ENCODE measurements at places on chromosomes 6 and 20.

GRCh38 chr6:117448732-117449485 lies 23.2 kb upstream of the ROS1 start:
- peak; percentile 95 for DNase-seq

- no peak for DNase-seq
These were observed 9.0 kb downstream of the ADISSP start for GRCh38 chr20:3758566-3758965.

DNA sequence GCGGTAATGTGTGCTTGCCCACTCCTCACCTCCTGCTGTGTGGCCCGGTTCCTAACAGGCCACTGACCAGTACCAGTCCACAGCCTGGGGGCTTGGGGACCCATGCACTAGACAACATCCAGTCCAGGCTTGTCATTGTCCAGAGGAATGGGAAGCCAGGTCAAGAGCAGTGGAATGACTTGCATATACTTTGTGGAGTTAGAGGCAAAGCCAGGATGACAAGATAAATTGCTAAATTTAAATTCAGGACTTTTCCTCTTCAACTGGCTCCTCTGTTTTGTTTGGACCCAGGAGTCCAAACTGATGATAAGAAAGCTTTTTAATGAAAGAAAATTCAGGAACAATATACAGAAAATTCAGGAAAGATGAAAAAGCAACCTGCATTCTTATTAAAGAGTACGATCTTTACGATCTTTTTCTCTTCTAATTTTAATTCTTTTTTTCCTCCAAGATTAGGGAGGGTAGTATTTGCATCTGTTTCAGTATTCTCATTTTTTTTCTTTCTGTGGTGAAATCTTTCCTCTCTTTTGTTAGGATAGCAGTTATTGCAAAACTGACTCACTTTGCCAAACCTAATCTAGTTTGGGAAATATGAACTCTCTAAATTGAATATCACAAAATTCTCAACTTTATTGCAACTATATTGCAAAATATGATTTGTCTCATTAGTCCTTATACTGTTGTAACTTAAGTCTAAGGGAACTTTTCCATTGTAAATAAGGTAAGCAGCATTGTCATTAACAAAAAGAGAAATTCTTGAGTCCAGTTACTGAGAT lies 48.2 kb downstream of the DCBLD1 start:
- no peak for DNase-seq

- DNase-seq, result peak; percentile 31
These were observed 50.4 kb downstream of the BANF2 start for GRCh38 chr20:17749978-17750721.

DNA sequence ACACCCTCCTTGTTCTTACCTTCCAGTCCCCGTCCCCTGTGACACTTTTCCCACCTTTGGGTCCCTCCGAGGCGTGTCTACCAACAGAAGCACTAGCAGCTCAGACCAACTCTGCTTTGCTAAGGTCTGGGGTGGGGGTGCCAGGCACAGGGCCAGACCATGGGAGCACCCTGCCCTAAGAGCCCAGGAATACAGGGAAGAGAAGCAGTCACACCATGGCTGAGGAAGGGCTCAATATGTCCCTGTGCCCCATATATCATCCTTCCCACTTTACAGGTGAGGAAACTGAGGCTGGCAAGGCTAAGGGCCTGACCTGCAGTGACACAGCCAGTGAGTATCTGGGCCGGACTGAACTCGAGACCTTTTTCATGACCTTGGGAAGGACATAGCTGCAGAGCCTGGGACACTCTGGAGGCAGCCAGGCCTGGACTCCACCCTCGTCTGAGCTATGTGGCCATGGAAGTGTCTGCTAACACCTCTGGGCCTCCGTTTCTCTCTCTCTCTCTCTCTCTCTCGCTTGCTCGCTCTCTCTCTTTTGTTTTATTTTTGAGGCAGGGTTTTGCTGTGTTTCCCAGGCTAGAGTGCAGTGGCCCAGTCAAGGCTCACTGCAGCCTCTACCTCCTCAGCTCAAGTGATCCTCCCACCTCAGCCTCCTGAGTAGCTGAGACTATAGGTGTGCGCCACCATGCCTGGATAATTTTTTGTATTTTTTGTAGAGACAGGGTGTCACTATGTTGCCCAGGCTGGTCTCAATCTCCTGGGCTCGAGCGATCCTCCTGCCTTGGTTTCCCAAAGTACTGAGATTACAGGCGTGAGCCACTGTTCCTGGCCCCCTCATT lies 156.7 kb downstream of the GRM4 start:
- DNase-seq, result no peak

GRCh38 chr6:53112404-53112803 lies 36.2 kb downstream of the GCM1 start:
- no peak for DNase-seq

GRCh38 chr20:513429-513828 lies 30.2 kb downstream of the CSNK2A1 start:
- DNase-seq, result peak; percentile 10
